ENCODE measurements at places on chromosomes 7 and 10.

GRCh38 chr7:149456506-149457421, 4.1 kb downstream of the ZNF777 start:
- no peak for DNase-seq

- DNase-seq = no peak
These were observed 25.1 kb downstream of the AP5Z1 start for GRCh38 chr7:4800487-4800886.

- no peak for DNase-seq
These were observed 15.5 kb upstream of the SP4 start for GRCh38 chr7:21412410-21412851.

GRCh38 chr7:28083164-28083997, 97.2 kb downstream of the JAZF1 start:
- DNase-seq = no peak

- peak; percentile 33 for DNase-seq
These were observed 32.0 kb downstream of the SEMA3A start for GRCh38 chr7:84162584-84162983.

- no peak for DNase-seq
These were observed 23.2 kb downstream of the PLAC9 start for GRCh38 chr10:80155696-80156215.

GRCh38 chr10:62689712-62690111, 114.8 kb upstream of the ADO start:
- no peak for DNase-seq

- DNase-seq = no peak
These were observed 302.1 kb downstream of the ABCA13 start for GRCh38 chr7:48473205-48473865.

GRCh38 chr7:17133977-17134376, 164.5 kb upstream of the AHR start:
- no peak for DNase-seq

GRCh38 chr10:6305401-6306321, 102.9 kb downstream of the PFKFB3 start:
- DNase-seq = no peak

GRCh38 chr10:30865141-30865926, 166.3 kb downstream of the ZNF438 start:
- no peak for DNase-seq

DNA sequence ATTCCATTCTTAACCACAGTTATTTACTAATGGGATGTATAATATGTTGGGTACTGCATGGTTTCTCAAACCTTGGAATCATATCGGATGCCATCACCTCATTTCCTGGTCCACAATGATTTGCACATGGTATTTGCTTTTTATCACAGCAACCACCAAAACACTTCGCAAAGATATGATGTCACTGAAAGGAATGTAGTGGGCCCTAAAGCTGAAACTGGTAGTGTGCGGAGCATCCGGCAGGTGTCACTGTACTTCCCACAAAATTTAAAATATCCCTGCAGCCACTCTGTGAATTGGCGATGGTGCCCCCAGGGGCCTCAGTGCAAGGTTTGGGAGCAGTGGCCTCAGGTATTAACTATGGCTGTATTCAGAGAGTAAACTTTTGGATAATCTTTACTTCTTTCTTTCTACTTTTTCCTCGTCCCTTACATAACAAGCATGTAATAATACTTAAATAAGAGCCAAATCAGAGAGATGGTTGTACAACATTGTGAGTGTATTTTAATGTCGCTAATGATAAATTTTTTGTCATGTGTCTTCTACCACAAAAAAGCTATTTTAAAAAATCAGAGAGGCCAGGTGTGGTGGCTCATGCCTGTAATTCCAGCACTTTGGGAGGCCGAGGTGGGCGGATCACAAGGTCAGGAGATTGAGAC, 66.2 kb downstream of the FAM241B start:
- peak; percentile 86 for DNase-seq

DNA sequence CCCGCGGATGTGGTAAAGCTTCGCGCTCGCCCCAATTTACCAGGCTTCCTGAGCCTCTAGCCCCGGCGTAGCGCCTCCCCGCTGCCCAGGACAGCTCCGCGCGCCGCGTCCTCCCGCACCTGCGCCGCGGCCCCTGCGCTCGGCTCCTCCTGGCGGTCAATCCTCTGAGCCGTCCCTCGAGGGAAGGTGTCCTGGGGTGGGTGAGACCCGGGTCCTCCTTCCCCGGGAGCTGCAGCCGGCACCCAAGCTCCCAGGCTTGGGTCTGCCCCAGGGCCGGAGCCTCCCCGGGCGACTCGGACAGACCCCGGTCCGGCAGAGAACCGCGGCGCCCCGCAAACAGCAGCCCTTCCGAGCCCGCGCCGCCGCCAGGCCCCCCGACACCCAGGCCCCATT, 512 bp downstream of the OSBPL3 start:
- DNase-seq = peak; percentile 81

DNA sequence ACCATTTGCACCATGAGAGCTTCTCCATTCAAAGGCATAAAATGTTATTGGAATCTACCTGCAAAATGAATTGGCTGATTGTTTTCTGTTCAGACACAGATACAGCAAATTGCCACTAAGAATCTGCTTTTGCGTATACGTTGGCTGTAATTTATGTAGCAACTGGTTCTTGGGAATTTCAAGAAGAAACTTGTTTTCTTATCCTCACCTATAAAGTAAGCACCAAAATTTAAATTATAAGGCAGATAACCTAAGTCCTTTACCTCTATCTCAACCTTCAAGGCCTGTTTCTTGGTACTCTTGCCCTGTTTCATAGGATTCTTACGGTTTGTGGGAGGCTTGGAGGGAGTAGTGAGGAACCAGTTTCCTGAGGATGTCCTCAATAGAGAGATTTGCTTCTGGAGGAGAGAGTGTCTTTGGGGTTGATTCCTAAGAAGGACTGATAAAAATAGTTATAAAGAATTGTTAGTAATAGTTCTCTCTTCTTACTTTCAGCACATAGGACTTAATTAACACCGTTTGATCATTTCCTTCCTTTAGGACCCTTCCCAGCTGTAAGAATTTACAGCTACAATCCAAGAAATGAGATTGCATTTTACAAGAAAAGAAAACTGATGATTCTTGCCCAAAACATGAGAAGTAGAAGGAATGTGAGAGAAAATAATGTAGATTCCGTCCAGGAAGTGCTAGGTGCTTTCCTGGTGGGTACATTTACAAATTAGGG, 2.0 kb downstream of the STAMBPL1 start:
- DNase-seq = peak; percentile 68

- DNase-seq = no peak
These were observed 975.4 kb upstream of the ZNF722 start for GRCh38 chr7:63023182-63023787.

DNA sequence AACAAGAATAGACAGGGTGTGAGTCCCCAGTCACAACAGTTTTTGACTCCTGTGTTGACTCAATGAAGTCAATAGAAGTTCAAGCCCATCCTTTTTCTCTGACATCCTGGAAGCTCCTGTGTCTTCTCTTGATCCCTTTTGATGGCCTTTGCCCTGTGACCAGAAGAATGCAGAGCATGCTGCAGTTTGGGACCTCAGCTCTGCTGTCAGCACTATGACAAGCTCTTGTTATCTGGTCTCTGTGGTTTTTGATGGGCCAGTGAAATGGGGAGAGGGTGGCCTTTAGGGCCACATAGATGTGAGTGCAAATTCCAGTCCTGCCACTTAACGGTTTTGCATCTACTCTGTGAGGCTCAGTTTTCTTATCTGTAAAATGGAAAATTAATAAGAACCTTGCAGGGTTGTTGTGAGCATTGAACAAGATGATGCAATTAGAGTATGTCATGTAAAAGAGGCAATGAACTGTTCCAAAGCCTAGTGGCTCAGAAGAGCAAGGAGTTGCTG, 102.4 kb upstream of the IKZF1 start:
- DNase-seq = no peak

DNA sequence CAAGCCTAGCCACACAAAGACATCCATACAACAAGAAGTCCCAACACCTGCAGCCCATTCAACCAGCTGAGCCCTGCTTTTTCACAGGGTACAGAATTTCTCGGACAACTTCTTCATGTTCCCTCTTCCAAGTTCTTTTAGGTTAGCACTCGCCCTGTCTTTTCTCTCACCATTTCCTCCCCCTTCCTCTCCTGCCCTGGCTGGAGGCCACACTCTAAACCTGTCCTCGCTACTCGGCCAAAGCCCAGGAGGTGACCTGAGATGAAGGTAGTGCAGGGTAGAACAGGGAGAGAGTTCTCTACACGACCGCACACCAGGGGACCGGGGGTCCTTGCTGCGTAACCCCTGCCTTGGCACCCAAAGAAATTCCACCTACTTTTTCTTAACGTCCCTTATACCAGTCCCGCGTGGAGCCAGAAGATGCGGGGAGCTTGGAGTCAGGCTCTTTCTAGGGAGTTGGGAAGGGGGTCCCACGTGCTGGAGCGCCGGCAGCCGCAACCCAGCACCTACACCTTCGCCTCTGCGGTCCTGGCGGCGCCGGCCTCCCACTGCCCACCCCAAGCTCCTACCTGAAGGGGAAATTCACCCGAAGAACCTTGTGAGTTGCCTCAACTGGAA, 16.0 kb upstream of the DLX6 start:
- no peak for DNase-seq

- no peak for DNase-seq
These were observed 74.6 kb downstream of the SH2D4B start for GRCh38 chr10:80612261-80612660.

DNA sequence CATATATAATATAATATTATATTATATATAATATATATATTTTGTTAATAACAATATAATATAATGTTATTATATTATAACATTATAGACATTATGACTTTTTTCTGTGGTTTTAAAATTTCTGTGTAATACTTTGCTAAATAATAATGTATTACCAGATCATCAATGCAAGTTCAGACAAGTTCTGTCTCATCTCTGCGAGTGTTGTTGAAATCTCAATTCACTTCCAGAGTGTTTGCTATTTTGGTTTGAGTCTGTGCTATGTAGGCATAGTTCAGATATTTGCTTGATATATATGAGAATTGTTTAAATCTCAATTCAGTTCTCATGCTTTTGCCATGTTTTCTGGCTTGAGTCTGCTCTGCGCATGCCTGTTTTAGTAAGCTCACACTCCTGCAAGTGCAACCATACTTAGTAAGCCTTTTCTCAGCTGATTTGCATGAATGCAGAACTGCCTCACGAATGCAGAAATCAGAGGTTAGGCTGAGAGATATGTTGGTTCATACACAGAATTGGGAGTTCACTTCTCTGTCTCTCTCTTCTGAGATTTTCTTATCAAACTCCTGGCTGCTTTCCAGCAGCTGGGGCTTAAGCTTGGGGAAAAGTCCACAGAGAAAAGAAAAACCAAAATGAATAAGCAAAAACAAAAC, 830.2 kb upstream of the SORCS1 start:
- DNase-seq = no peak

DNA sequence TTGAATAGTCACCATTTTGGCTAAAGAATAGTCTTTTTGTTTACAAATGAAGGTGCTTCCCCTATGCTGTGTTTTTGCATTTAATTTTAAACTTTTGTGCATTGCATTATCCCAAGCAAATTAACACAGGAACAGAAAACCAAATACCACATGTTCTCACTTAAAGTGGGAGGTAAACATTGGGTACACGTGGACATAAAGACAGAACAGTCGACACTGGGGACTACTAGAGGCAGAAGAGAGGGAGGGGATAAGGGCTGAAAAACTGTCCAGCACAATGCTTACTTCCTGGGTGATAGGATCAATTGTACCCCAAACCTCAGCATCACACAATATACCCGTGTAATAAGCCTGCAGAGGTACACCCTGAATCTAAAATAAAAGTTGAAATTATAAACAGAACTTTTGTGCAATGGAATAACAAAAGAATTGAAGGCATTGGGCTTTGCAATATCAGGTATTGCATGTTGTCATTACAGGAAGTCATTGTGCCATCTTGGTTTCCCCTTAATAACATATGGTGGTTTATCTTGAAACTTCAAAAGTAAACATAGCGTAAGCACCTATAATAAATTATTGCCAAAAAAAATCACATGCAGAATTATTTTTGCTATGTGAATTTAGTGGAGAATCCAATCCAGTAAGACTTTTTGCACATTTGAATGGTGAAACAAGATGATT, 16.1 kb downstream of the ADD3 start:
- no peak for DNase-seq

DNA sequence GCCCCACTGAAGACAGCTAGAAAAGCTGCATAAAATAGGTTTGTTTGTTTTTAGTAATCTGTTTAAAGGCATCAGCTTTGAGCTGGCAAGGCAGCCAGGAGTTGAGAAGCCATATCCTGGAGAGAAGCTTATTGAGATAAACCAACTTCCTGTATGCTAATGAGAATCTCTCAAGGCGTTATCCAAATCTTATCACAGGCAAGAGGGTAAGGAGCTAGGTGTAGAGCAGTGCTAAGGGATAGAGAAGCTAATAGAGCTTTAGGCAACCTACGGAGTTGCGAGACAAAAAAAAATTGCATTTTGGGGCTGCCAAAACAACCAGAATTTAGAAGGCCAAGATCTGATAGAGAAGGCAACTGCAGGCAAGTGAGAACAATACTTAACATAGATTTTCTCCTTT, 641.6 kb downstream of the SH2D4B start:
- no peak for DNase-seq

- no peak for DNase-seq
These were observed 245.8 kb downstream of the ARHGAP21 start for GRCh38 chr10:24477915-24478314.

- peak; percentile 28 for DNase-seq
These were observed 97.6 kb downstream of the LYZL1 start for GRCh38 chr10:29386342-29386999.

DNA sequence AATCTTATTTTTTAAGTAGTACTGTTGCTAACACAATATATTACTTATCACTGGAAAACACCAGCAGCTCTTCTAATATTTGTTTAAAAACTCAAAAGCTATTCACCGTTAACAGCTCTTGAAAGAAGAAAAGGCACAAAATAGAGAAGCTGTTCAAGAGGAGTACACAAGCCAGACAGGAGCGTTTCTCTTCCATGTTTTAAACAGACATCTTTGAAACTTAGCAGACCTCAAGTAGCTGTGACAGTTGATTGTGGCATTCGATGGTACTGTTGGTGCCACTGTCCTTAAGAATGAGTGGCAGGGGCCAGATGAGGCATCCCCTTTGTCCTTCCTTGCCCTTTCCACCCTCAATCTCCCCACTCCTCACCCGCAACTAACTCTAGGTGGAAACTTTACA, 81.6 kb upstream of the PRR15 start:
- no peak for DNase-seq

DNA sequence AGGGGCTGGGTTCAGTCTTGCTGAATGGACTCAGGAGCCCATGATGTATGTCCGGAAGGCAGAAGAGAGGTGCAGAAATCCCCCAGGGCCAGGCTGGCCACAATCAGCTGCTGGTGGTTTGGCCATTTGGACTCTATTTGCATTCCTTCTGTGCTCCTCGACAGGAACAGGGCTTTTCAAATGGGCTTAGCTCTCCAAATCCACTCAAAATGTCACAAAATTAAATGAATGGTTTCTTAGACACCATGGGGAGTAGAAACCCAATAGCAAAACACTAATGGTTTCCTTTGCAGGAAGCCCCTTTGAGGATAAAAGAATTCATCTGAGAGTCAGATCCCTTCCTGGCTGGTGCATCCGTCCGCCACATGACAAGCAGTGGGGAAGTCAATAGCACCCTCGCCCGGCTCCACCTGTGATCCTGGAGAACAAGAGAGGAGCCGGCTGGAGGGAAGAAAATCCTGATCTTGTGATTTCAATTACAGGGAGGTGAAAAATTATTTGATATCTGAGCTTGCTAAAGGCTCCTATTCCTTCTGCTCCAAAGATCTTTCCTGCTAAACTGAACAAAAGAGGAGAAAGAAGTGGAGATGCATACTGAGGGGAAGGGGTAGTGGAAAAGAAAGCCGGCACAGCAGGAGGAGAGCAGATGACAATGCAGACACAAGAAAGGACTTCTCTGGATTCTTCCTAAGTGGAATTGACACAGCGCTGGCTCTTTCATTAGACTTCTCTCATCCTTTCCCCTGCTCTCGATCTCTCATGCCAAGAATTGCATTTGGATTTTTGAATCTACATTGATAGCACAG, 190.7 kb downstream of the C7orf25 start:
- no peak for DNase-seq

Data from HT-29 (cell line).